Activated CD4-positive, alpha-beta memory T cell treated with anti-CD3 and anti-CD28 coated beads, Interleukin-2, amount 10 ng/mL, durations not matched to agents 7 days and 5 days (primary cell): ENCODE measurements at places on chromosomes 7 and 10.

- no peak for DNase-seq
Observed at GRCh38 chr7:16491148-16491547, 25.6 kb upstream of the SOSTDC1 start.

DNA sequence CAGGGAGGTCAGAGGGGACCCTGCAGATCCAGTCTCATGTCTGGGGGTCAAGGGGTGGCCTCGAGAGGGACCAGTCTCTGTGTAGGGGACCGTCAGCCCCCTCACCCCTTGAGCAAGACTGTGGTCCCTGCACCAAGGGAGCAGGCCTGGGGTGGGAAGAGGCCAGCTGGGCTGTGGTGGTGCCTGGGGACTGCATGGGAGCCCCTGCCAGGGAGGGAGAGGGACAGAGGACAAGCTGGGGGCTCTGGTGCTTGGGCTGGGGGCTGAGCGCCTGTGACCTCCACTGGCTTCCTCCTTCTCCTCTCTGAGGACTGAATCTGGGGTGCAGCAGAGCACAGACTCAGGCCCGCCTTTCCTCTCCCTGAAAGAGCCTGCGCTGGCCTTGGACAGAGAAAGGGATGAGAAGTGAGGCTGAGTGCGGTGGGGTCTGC lies 771 bp upstream of the PILRB start:
- no peak for DNase-seq

DNA sequence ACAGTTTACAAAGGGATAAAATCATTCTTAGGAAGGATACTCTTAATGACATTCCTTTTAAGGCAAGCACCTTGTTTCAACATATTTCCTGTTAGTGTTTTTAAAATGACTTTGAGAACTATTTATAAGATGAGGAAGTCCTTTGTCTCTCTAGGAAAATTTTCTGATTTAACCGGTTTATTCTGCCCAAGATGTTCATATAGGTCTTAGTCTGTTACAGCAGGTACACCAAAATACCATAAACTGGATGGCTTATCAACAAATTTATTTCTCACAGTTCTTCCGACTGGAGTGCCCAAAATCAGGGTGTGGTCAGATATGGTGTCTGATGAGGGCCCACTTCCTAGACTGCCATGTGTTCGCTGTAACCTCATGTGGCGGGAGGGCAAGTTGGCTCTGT lies 77.9 kb downstream of the GSAP start:
- DNase-seq, result no peak

- DNase-seq, result no peak
Observed at GRCh38 chr10:79124066-79124465, 55.3 kb downstream of the ZMIZ1 start.

GRCh38 chr10:13089345-13089744 lies 10.6 kb upstream of the OPTN start:
- no peak for DNase-seq

DNA sequence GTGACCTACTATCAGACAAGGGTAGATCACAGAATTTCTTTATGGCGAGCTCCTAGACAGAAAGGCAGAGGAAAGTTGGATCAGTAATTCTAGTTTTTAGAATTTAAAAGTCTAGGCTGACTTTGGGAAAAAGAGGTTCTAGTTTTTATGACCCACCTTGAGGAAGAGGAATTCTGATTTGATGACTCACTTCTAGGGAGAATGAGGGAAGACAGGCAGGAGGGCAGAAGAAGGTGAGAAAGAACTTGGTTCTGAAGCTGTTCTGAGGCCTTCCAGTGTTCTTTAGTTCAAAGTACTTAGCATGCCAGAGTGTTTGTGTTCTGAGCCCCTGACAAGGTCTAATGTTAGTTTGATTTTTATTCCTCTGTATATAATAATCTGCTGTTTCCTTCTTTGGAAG lies 97.2 kb downstream of the PODXL start:
- no peak for DNase-seq
